ENCODE measurements at places on chromosomes 6 and 20.

DNA sequence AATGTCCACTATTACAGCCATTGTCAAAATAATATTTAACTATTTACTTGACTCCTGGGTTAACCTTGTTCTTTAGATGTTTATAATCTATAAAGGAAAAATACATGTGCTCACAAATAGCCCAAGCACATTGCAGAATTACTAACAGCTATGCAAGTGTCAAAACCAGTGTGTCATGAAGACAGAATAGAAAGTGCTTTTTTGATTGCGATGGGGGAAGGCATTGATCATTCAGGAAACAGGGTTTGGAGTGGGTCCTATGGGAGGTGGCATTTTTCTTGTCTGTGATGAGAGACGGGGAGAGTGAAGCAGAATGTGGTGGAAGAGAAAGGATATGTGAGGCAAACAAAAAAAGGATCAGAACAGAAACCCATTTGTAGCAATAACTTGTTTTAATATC lies 1.0 kb upstream of the AGPAT4 start:
- no peak for DNase-seq

- DNase-seq = no peak
These were observed 189.4 kb downstream of the DLL1 start for GRCh38 chr6:170101281-170102035.

DNA sequence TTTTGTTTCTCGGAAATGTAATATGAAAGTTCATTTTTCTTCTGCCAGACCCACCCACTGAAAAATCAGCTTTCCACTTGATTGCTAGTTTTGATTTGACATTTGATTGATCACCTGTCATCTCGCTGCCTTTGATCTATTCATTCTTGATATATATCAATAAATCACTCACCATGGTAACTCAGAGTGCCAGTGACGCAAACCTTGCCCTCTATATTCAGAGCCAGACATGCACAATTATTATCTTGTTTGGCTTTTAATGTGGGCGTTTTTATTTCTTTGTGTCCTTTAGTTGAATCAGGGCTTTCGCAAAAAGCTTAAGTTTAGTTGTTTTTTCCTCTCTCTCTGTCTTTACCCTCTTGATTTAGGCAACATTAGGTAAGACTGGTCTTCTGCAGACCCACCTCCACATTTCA lies 2.0 kb downstream of the TSHZ2 start:
- no peak for DNase-seq

DNA sequence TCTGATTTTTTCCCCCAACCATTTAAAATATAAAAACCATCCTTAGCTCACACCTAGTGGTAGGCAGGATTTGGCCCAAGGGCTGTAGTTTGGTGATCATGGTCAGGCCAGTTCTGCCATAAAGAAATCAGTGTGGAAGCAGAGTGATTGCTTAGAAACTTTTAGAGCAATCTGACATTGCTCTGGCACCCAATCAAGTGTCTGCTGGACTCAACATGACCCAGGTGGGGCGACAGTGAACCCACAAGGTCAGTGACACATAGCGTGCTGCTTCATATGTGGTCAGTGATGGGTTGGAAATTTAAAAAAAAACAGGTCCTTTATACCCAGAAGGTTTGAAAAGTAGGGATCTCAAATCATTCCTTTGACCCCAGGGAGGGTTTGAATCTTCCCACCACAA lies 107.9 kb downstream of the BANF2 start:
- no peak for DNase-seq

- no peak for DNase-seq
These were observed 300.4 kb upstream of the MARCKS start for GRCh38 chr6:113556775-113557174.

DNA sequence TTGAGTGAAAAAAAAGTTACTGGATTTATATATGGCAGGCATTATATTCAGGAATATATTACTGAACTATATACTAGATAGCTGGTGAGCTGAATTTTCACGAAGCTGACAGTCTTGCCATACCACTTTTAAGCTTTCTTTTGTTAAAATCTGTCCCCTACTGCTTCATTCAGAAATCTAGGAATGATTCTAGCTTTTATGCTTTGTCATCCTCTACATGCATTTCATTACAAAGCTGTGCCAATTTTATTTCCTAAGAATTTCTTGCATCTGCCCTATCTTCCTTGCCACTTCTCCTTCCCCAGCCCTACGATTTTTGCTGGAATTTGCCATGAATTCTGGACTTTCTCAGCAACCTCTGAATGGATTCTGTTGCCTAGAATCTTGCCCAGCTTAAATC lies 158.5 kb upstream of the ADGRB3 start:
- DNase-seq = no peak

GRCh38 chr6:95991906-95992305 lies 23.9 kb upstream of the FUT9 start:
- DNase-seq = no peak

GRCh38 chr20:46573788-46574584 lies 23.5 kb upstream of the OCSTAMP start:
- DNase-seq = no peak

DNA sequence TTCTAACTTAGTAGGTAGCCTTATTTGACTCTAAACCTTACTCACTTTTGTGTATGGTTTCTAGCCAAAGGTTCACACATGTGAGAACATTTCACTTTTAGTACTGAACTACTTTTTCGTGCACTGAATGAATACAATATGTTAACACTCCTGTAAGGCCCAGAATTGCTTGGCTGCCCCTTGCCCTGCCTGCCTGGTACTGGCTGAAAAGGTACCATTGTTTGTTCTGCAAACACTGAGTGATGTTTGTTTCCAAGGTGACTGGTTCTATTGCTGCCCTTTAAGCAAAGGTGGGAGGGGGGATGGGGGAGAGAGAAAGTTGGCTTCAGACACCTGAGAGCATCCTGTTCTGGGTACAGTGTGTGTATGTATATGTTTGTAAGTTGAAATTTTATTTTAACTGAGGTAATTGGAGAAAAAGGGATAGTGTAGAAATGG lies 31.2 kb downstream of the RREB1 start:
- no peak for DNase-seq

- DNase-seq = no peak
These were observed 109.8 kb upstream of the POU3F2 start for GRCh38 chr6:98724537-98724936.

- no peak for DNase-seq
These were observed 235.5 kb downstream of the BMP7 start for GRCh38 chr20:57030611-57031600.

DNA sequence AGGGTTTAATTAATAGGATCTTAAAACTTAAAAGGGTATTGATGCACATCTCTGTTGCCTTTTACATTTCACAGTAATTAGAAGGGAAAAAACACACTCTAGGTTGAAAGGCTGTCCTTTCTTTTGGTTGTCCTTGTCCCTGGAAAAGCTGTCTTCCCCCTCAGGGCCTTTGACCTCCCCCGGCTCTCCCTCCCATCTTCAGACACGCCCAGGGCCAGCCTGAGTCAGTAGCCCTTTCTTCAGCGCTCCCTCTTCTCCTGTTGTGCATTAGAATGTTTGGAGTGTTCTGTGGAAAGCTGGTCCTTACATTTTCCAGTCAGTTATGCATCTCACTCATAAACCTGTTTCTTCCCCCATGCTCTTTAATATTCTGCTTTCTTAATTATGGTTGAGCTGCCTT lies 157.0 kb downstream of the MTHFD1L start:
- DNase-seq = no peak

GRCh38 chr6:102742754-102743356 lies 1349.3 kb downstream of the GRIK2 start:
- no peak for DNase-seq

DNA sequence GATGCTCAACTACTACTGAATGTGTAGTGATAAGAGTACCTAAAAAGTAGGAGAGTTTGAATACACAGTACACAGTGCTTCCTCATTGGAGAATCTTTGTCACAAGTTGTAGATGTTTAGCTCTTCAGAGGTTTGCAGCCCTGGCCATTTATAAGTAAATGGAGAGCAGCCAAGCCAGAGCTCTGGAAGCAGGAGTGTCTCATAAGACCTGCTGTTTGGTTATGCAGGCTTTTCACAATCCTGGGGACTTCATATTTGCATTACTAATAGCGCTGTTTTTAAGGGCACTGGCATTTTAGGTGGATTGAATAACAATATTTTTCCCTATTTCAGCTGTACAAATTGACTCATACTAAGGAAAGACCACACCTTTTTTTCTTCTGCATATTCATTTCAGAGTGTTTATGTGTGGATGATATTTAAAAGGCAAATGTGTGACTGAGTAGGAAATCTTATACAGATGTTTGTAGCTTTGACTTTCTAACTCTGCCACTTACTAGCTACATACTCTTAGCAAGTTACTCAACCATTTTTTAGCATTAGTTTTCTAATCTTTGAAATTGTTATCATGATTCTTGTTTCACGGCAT lies 730.5 kb upstream of the MAP3K7 start:
- no peak for DNase-seq

DNA sequence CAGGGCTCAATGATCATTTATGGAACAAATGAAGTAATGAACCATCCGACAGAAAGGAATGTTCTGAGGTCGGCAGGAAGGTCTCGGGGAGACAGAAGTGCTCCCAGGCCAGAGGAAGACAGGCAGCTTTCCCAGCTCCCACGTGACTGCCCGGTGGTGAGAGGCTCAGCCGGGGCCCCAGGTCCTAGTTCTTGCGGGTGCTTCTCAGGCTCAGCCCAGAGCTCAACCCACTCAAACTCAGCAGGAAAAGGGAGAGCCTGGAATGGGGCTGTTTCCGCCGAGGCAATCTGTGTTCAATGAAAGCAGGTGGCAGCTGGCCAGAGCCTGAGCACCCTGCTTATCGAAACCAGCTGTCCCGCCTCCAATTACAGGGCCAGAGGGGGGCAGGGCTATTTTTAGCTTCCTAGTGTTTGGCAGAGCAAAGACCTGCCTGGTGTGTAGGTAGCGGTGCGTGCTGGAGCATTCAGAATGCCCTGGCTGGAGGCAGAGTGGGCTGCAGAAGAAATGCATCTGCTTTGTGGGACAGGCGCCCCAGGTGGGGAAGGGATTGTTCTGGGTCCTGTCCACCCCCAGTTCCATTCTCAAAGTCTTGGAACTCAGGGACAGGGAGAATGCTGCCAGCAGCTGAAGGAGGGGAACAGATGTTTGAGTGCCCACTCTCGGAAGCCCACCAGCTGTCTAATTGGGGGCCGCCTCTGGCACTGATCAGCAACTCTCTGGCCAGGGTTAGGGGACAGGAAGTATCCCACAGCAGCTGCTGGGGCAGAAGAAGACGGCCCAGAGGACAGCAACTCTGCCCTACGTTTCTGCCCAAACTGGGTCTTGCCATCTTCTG lies 145.1 kb downstream of the PREX1 start:
- no peak for DNase-seq

- DNase-seq = no peak
These were observed 330.2 kb downstream of the EPM2A start for GRCh38 chr6:145405006-145405551.

- no peak for DNase-seq
These were observed 167.4 kb downstream of the SASH1 start for GRCh38 chr6:148509800-148510581.

GRCh38 chr6:164753517-164753916 lies 555.9 kb downstream of the C6orf118 start:
- DNase-seq = no peak

- DNase-seq = no peak
These were observed 93.6 kb upstream of the ADGRF1 start for GRCh38 chr6:47135772-47136171.

DNA sequence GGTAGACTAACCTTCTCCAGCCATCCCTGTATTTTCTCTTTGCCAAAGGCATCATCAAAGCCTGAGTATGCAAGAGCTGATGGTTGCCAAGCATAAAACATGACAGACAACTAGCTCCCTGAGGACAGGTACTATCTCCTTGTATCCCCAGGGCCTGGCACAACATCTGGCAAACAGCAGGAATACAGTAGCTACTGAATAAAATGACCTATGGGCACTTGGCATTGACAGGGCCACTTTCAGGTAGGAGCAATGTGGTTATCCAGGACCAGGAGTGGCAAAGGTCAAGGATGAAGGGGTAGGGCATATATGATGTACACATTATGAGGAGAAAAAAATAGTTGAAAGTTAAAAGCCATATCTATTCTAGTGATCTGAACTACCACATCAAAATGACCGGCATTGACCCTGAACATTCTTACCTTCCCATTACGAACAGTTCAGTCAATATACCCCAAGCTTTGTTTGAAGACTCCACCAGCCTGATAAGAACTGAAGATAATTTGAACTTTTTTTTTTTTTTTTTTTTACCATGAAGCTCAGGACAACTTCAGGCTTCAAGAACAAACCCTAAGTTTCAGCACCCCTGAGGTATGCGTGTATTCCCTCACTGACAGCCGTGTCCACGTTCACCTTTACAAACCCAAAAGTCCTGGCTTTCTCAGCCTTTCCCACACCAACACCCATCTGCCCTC lies 12.3 kb downstream of the ABHD12 start:
- DNase-seq = no peak

GRCh38 chr6:42889815-42890214 lies 10.4 kb downstream of the RPL7L1 start:
- DNase-seq = no peak

DNA sequence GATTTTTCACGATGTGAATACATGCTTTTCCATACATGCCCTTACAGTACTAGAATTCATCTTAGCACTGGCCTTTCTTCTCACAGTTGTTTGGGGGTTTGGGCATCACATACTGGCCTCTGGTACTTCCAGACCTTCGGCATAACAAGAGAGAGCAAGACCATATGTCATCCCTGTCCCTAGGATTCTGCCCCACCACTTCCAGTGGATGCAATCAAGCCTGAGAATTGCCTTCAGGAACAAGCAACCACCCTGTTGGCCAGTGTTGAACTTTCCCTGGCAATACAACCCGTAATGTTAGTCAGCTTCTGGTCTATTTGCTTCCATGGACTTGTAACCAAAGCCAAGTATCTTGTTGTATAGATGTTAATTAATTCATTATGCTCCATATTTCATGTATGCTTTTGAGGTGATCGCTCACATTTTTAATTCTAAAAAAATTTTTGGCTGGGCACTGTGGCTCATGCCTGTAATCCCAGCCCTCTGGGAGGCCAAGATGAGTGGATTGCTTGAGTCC lies 15.4 kb upstream of the SLPI start:
- no peak for DNase-seq

- no peak for DNase-seq
These were observed 12.5 kb downstream of the WDR27 start for GRCh38 chr6:169689287-169689686.

- no peak for DNase-seq
These were observed 32.4 kb upstream of the ADTRP start for GRCh38 chr6:11810854-11811643.

All from GM12892 (cell line).